ENCODE measurements at places on chromosomes 4 and X.
A peak's percentile ranks its signal among the peaks of the same experiment; 100 is the strongest.

DNA sequence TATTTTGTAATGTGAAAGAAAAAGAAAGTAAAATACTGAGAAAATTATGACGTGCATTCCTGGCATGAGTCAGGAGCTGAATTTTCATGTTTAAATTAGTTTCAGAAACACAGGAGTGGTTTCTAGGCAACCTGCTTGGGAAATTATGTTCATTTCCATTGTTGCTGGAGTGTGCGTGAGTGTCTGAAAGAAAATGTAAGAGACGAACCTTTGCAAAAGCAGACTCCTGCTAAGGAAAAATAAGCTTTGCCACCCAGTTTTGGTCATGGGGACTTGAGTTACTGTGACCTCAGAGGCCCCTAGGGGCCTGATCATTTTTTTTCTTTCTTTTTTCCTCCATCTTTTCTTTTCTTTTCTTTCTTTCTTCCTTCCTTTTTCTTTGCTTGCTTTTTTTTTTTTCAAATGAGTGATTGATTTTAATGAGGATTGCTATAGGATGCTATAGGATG is 18.8 kb upstream of the CHRNA9 start:
- DNase-seq, result peak; percentile 79

GRCh38 chr4:44425614-44426208 is 22.9 kb downstream of the KCTD8 start:
- no peak for DNase-seq

GRCh38 chrX:63525491-63525890 is 174.4 kb upstream of the SPIN4 start:
- DNase-seq, result no peak

- DNase-seq, result no peak
These were observed 53.0 kb upstream of the MYOZ2 start for GRCh38 chr4:119082661-119083060.

DNA sequence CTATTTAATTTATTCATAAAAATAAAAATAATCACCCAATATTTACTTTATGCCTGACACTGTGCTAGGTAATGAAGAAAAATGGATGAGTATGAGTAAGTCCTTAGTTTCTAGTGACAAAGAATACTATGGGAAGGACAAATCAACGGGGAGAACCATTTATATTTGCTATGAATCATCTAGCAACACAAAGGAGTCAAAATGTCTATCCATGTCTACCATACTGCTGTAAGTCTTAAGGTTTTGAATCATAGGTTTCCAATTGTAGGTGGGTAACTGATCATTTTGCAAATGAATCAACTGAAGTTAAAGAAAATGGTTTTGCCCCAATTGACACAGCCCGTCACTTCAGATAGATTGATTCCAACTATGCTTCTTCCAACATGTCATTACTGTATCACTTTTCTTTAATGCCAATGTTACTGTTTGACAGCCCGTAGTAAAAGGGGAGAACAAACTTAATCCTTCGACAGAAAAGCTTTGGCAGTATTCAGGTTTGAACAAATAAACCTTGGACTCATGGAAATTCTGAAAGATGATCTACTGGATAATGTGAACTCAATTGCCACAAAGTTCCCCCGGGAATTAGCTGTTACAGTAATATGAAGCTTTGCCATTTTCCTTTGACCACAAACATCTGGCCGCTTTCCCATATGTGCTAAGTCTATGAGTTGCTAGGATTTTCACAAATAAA is 3.2 kb downstream of the TDO2 start:
- no peak for DNase-seq

- no peak for DNase-seq
These were observed 81.0 kb downstream of the LNX1 start for GRCh38 chr4:53510321-53510720.

Data from CD4-positive, alpha-beta T cell treated with Interleukin-10 for 1 hour (primary cell).